ENCODE measurements at places on chromosomes 12 and 14.

DNA sequence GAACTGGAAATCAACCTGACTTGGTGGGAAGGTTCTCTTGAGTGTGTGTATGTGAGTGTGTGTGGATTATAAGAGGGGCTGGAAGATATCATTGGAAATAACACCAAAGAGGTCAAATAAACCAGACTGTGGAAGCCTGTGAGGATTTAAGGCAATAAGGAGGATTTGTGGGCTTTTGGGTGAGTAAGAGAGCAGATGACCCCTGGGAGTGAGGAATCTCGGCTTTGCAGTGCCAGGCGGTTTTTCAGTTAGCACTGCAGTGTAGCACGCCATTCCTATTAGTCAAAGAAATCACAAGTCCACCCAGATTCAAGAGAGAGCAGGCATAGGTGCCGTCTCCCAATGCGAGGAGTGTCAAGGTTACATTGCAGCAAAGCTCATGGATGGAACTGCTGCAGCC lies 63.3 kb downstream of the CALM1 start:
- DNase-seq: no peak

DNA sequence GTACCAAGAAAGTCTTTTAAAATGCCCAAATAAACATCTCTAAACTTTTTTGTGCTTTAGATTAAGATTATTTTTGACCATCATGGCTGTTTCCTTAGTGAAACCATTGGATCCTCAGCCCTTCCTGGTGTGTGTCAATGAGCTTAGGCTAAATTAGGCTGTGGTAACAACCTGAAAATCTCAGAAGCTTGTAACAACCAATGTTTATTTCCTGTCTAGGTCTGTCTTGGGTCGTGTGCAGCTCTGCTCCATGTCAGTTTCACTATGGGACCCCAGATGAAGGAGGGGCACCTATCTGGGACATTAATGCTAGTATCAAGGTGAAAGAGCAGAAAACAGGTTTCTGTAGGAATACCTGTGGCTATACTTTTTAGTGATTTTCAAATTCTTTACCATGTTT lies 49.9 kb downstream of the KCNMB4 start:
- no peak for DNase-seq

DNA sequence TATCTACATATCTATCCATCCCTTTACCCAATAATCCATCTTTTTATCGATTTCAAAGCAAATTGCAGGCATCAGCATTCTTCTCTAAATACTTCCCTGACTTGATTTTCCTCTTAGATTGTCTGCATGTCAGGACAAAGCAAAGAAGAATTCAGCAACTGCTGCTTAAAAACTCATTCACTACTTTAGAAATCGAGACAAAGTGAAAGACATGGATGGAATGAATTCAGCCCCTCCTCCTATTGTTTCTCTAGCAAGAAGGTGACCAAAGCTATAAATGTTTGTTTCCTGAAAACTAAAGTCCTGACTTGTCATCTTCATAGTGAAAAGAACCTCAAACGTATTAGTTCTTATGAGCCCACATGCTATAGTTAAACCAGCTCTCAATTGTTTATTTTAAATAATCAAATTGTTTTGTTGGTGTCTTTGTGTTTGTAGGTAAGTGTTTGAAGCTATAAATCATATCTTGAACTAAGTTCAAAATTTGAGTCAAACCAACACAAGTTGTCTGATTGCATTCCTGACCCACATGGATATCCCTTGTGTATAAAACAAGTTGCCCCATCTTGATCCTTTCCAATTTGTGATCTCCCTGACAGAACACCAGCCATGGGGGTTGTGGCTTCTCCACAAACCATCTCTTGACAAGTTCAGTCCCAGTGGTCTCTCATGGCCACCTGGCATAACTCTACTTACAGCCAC lies 58.6 kb upstream of the ARHGAP5 start:
- DNase-seq: no peak

DNA sequence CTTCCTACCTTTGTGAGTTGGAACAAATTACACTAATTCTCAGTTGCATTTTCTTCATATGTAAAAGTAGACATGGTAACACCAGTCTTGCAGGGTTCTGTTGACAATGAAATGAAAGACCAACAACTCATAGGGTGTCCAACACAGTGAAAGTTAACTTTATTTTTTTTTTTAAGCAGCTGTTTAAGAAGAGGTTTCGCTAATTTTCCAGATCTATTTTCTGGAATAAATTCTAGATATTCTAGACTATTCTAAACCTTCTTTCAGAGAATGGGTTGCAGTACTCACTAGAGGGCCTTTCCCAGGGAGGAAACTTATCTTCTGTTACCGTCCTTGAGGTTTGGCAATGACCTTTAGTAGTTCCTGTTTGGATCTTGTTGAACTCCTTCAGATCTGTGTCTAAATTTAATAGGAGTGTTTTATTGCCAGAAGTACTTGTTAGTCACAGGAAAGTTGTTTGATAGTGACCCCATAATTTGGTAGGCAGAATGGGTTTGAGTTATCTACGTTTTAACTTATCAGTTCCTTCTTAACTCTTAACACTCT lies 2.8 kb upstream of the ART4 start:
- DNase-seq: no peak

GRCh38 chr14:99518441-99519346 lies 37.5 kb downstream of the CCNK start:
- peak; percentile 45 for DNase-seq

- DNase-seq: peak; percentile 44
These were observed 671 bp downstream of the ESYT1 start for GRCh38 chr12:56128670-56129205.

- DNase-seq: no peak
These were observed 57.7 kb downstream of the MAX start for GRCh38 chr14:65044596-65044959.

DNA sequence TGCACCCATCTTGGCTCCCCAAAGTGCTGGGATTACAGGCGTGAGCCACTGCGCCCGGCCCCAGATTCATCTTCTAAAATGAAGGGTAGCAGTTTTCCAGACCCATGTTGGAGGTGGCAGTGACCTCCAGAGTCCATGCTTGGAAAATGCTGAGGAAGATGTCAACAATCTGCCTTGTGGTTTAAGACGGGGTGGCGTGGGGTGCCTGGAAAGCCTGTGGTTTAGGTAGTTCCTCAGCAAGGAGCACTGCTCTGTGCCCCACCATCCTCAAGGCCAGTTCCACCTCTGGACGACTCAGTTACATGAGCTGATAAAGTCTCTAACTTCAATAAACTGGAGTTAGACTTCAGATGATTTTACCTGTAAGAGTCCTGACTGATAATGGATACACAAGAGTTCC lies 48.6 kb downstream of the DRAM1 start:
- DNase-seq: no peak

DNA sequence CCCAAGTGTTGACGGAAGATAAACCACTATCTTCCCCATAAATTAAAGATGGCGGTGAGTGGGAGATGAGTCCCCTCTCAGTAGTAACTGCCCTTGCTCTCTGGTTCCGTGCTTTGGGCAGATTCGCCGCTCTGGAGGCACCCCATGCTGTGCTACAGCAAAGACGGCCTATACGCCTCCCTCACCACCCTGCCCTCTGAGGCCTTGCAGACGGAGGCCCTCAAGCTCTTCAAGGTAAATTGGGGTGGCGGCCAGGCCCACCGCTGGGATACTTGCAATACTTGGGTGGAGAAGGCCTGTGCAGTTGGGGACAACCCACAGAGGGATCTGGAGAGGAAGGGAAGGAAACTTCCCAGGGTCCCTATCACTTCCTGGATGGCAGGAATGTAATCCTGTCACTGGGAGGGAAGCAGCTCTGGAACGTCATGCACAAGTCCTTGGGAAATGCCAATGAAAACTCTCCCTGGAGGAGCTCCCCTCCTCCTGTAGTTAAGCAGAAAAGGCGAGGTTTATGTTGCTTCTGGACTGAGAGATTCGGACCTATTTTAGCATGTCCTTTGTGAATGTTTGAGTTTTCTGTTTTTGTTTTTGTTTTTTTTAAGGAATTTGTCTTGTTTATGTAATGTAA lies 22.8 kb downstream of the PIGH start:
- no peak for DNase-seq

- DNase-seq: no peak
These were observed 225.1 kb upstream of the FSCB start for GRCh38 chr14:44732144-44732543.

- no peak for DNase-seq
These were observed at the start of gene MIA2 for GRCh38 chr14:39233680-39234326. MIA2 (plus strand) TSS chr14:39233915; CDS start chr14:39234115, 200 bp downstream.

GRCh38 chr12:95099270-95099790 lies 25.9 kb upstream of the NR2C1 start:
- no peak for DNase-seq

DNA sequence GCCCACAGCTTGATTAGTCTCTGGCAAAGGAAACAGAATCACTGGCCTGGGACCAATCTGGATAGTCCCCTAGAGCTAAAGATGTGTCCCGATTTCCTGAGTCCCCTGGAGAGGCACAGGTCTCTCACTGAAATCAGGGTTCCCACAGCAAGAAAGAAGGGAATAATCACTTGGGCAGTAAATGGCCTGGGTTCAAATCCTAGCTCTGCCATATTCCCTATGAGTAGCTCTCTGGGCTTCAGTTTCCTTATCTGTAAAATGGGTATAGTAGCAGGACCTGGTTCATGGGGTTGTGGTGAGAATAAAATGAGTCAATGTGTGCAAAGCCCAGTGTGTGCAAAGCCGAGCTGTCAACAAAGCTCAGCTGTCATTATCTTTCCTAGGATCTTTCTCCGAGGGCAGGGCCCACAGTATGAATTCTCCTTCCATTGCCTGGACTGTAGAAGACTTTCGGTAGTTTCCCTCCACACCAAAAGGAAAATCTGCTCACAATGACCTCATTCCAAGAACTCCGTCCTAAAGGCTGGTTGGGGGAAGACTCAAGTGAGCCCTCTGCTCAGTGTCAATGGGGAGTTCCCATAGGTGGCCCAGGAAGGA lies 12.6 kb upstream of the NCOR2 start:
- no peak for DNase-seq

DNA sequence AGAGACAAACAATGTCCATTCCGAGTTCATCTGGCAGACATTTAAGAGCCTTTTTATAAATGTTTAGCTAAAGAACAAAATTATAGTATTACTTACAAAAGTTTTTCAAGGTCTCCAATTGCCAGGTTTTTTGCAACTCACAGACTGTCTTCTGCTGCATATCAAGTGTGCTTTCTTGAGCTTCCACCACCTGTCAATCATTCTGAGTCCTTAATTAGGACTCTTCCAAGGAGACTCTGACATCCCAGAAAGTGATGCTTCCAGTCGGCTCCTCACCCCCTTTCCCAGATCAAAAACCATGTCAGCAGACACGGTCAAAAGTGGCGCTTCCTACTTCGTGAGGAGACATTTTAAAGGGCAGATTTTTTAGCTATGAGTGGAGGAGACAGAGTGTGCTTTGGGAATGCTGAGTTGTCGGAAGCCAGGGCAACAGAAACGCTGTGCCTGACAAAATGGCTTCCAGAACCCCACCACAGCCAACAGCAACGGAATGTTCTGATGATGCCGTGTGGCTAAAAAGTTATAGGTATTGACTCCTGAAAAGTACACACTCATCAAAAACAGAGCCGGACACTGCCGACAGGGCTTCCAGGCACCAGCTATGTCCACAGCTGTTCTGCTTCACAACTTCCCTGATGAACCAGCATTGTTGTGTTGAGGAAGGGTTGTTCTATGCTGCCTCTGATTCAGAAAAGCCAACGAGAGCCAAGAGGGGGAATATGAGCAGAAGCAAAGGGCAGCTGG lies 116.1 kb upstream of the SLC35F4 start:
- no peak for DNase-seq

DNA sequence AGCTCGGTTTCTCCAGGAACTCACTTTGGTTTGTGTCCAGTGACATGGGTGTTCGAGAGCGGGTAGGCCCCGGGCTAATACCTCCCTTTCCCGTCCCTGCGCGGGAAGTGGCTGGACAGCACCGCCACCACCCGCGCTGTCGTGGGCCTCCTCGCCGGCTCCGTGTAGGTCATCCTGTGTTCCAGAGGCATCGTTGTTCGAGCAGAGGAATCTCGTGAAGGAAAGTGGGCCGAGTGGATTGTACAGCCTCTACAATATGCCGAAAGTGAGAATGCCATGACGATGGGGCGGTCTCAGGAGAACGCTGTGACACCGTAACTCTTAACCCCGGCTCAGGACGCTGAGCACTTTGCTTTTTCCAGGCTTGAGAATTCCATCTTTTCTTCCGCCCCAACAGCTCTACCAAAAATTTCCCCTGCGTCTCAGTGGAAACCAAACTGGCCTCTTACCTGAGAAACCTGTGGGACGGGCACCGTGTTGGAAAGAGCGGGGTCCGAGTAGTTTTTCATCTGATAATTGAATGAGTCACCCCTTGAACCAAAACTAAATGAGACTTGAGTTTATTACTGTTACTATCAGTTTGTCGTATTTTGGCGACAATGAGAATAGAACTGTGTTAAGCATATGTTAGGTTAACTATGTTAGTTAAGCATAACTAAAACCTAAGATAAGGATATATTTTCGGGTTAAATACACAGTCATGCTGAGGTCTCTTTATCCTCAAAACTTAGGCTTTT lies 510 bp downstream of the EIF2S1 start:
- no peak for DNase-seq

- no peak for DNase-seq
These were observed 319.9 kb downstream of the CACNA1C start for GRCh38 chr12:2372735-2373134.

DNA sequence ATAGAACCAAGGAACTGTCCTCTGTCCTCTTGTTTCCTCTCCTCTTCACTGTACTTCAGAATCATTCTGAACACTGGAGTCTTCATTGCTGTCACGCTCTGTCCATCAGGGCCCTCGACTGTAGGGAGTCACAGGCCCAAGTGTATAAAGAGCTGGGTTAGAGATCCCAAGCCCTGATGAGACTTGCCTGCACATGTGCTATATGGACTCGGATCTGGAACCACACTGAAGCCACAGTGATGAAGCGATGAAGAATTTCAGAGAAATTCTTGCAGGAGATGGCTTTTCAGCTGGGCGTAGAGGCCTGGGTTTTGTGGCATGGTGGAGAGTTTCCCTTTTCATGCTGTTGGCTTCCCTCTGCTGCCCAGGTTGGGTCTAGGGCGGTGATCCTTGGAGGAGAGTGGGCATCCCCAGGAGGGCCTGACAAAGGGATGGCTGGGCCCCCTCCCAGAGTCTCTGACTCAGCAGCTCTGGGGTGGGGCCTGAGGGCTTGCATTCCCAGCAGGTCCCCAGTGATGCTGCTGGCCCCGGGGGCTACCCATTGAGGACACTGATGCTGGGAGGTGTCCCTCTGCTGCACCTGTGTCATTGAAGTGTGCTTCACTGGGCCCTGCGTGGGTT lies 39.6 kb upstream of the YY1 start:
- DNase-seq: no peak

DNA sequence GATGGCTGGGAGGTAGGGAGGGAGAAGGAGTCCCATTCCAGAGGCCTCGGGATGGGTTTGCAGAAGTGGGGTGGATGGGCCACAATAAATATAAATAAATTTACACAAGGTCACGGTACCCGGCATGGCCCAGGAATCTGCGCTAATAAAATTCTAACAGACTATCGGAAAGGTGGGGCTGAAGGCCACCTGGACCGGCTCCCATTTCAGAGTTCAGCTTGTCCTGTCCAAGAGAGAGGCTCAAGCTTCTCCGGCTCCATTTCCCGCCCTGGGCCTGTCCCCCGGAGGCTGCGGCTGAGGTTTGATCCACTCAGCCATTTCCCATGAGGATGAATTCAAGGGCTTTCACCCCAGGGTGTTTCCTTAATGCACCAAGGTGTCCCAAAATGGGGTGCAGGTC lies 30.2 kb downstream of the FOXN4 start:
- no peak for DNase-seq

Data from muscle of arm (tissue), 14 donors.